ENCODE measurements at places on chromosomes 12 and 14.

- no peak for DNase-seq
These were observed 92.9 kb upstream of the FOXN3 start for GRCh38 chr14:89509891-89510290.

GRCh38 chr14:68144051-68144681, 324.6 kb downstream of the RAD51B start:
- DNase-seq = no peak

GRCh38 chr12:117861691-117862090, 107.1 kb downstream of the KSR2 start:
- no peak for DNase-seq

- no peak for DNase-seq
These were observed 15.4 kb downstream of the TMTC1 start for GRCh38 chr12:29768372-29768771.

- no peak for DNase-seq
These were observed 49.0 kb downstream of the MSRB3 start for GRCh38 chr12:65327207-65328076.

DNA sequence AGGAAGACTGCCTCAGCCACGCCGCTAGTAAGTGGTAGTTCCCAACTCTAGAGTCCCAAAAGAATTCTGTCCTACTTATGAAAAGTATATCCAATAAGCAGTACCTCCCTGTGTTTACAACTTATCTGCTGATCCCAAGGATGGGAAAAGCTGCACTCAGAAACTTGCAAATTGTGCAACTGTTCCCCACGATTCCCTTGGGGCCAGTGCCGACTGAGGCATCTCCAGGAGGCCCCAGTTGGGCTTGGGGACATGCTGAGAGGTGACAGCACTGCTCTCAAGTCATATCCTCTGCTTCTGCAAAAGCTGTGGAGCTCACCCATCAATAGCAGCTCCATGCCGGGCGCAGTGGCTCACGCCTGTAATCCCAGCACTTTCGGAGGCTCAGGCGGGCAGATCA, 23.7 kb downstream of the SPRING1 start:
- DNase-seq = no peak

DNA sequence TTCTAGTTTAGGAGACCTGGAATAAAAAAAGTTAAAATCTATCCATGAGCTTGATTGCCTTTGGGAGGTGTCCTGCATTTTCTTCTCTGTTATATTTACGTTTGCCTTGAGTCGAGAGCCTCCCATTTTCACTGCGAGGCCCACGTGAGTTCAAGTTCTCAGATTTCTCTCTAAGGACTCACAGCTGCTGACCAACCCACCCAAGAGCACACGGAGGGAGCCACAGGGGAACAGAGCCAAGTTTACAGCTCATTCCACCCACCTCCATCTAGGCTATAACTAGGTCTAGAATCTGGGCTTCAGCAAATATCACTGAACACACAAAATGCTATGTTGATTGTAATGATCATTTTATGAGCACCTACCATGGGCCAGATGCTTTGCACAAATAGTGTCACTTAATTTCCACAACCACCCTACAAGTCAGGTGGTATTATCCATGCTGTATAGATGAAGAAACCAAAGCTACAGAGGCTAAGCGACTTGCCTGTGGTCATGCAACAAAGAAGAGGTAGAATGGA, 16.7 kb downstream of the ALDH1L2 start:
- DNase-seq = no peak

DNA sequence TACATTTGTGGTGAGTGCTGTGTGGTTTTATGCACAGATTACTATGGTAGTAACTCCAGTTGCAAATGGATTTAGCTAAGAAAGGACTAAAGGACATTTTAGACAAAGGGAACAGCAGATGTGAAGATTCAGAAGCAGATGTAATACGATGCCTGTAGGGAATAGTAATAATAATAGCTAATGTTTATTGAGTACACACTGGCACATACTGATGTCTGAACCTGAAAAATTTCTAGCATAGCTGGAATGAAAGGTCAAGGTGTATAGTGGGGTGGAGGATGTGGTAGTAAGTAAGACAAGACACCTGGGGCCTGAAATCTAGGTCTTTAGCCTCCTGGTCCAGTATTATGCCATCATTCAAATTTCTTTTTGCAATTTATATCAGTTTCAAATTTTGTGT, 54.3 kb upstream of the LRTM2 start:
- no peak for DNase-seq

GRCh38 chr14:22200977-22201605, 387.9 kb downstream of the DAD1 start:
- no peak for DNase-seq

- no peak for DNase-seq
These were observed 435.7 kb downstream of the CCER1 start for GRCh38 chr12:90519285-90519684.

DNA sequence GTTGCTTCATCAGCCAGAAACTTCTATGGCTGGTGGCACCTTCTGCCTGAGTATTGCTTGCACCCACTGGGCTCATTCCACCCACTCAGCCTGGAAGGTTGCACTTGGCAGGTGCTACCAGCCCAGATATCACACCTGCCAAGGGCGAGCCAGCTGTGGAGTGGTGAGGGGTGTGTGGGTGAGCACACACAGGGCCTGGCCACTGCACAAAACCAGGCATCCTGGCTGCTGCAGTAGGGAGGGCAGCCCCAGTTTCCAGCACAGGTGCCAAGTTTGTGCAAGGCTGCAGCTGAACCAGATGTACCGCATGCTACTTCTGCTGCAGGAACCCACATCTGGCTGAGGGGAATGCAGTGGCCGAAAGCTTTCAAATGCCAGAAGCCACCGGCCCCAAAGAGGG, 1147.8 kb downstream of the FSCB start:
- no peak for DNase-seq

- no peak for DNase-seq
These were observed 51.4 kb upstream of the TMX1 start for GRCh38 chr14:51188566-51189185.

- no peak for DNase-seq
These were observed 2.7 kb downstream of the CREBL2 start for GRCh38 chr12:12614342-12614741.

DNA sequence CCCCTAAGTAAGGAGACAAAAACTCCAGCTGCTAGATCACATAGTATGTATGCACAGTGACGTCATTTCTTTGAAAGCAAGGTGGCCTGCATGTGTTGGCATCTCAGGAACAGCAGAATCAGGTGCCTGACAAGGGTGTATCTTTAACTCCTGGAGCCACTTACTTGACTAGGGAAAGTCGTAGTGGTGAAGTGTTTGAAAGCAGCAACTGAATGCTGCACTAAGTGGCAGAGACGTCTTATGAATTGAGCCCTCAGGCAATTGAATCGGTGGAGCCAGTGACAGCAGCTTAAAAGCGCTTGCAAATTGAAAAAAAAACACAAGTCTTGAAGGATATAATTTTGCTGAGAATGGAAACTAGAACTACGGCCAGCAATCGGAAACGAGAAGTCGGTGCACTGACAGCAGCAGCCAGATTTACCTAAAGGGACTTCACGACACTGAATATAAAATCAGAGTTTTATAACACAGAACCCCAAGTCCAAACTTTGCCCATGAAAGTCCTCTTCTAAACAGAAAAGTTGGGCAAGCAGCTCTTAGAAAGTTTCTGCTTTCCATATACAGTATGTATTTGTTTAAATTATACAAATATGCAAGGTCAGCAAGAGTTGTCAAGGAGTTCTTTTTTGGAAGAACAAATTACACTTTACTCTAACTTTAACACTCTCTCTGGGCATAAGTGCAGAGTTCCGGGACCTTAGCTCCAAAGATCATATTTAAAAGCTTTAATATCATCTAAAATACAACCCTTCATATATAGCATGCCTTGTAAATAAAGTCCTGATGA, 1.1 kb downstream of the IGF1 start:
- no peak for DNase-seq

GRCh38 chr14:78088916-78089315, 81.3 kb upstream of the NRXN3 start:
- DNase-seq = no peak

DNA sequence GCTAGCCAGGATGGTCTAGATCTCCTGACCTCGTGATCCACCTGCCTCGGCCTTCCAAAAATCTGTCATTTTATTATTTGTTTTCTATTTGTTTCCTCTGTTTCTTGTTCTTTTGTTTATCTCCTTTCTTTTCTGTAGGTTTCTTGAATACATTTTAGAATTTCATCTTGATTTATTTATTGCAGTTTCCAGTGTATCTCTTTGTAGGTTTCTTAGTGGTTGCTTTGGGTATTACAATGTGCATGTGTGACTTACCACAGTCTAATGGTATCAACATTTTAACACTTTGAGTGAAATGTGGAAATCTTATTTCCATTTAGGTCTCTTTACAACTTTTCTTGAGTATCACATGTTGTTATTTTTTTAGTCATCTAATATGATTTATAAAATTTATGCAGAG, 29.9 kb upstream of the MUCL1 start:
- DNase-seq = no peak

DNA sequence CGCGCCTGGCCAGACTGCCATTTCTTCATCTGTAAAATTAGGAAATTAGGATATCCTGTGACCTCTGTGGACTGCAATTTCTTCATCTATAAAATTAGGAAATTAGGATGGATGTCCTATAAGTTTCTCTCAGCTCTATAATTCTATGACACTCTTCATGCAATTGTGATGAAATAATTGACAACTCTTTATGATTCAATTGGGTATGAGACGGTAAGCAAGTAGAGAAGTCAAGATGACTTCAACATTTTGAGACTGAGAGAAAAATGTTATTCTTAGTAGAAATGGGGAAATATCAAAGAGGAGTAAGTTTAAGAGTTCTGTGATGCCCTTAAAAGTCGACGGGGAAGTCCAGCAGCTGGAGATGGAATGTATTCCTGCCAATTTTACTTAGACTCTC, 12.0 kb downstream of the KIAA0586 start:
- no peak for DNase-seq

- DNase-seq = no peak
These were observed 94.1 kb downstream of the PHETA1 start for GRCh38 chr12:111274777-111275176.

DNA sequence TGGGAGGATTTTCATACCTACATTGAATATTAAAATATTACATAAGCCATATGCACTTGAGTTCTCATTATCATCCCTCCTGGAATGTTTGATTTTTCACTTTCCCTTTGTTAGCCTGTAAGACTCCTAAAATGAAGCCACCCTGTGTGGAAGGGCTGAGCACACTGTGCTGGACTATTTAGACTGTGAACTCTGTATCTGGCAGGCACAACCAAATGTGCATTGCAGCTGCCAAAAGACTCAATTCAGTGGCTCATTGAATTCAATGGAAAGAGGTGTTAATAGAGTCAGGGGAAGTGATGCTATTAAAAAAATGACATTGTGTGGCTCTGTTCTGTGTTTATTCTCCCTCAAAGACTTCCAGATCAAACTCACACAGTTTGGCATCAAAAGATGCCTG, 111.1 kb downstream of the SMOC1 start:
- no peak for DNase-seq

GRCh38 chr14:93305725-93306418, 27.0 kb downstream of the BTBD7 start:
- no peak for DNase-seq

GRCh38 chr14:56900726-56901125, 90.4 kb upstream of the OTX2 start:
- no peak for DNase-seq

GRCh38 chr12:86249276-86249675, 6.9 kb downstream of the MGAT4C start:
- DNase-seq = no peak

DNA sequence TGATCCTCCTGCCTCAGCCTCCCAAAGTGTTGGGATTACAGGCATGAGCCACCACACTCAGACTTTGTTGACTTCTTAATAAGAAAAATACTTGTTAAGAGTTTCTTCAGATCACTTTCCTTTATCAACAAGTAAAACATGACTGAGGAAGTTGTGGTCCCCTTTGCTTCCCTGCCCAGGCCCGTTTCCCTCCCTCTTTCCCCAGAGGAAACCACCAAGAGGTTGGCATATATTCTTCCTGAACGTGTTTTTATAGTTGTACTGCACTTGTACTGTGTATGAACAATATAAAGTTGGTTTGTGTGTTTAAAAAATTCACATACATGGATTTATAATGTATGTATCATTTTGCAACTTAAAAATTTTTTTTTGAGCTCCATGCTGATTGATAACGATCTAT, 28.4 kb downstream of the PTPN11 start:
- no peak for DNase-seq

GRCh38 chr12:113818833-113819232, 147.3 kb downstream of the RBM19 start:
- no peak for DNase-seq

GRCh38 chr12:75294336-75294735, 35.8 kb downstream of the CAPS2 start:
- no peak for DNase-seq

- DNase-seq = no peak
These were observed 464.9 kb downstream of the RPS29 start for GRCh38 chr14:49121246-49121645.

Measured in NCI-H2107 (cell line).